ENCODE measurements at places on chromosomes 7 and 10.

DNA sequence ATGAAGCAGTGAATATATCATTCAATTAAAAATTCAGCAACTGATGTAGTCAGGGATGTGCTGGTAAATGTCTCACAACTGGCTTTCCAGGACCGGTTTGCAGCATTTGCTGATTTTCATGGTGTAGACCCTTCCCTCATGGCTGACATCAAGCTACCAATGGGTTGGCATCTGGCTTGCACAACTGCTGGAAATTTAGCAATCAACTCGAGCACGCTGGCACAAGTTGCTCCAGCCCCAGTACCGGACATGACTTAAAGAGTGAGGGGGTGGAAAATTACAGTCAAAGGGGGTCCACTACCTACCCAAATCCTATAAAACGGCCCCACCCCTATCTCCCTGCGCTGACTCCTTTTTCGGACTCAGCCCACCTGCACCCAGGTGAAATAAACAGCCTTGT lies 198.4 kb upstream of the NRP1 start:
- DNase-seq: no peak

- DNase-seq: no peak
Measured at GRCh38 chr7:128115336-128115820, 84.1 kb upstream of the LRRC4 start.

DNA sequence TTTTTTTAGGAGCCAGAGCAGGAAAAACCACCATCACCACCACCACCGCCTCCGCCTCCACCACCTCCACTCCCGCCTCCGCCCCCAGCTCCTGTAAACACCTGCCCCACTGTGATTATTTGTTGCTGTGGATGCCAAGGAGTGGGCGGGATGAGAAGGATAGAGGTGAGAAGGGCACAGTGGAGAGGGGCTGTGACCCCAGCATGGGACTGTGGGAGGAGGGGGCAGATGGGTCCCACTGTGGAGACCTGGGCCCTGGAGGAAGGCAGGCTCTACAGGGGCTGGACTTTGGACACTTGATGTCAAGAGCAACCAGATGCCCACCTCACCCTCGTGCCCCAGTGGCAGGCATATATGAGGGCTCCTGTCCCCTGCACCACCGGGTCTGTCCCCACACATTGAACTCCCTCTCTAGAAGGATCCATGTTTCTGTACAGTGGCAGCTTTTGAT lies 24.7 kb downstream of the ANTXRL start:
- no peak for DNase-seq

- no peak for DNase-seq
Measured at GRCh38 chr7:158357898-158358821, 229.5 kb downstream of the PTPRN2 start.

- no peak for DNase-seq
Measured at GRCh38 chr7:77441046-77441445, 24.9 kb upstream of the GSAP start.

GRCh38 chr10:46516660-46517416 lies 39.6 kb downstream of the GPRIN2 start:
- DNase-seq: peak; percentile 89

GRCh38 chr7:95798401-95798930 lies 26.1 kb downstream of the DYNC1I1 start:
- no peak for DNase-seq

GRCh38 chr7:34177476-34177875 lies 272.1 kb downstream of the BMPER start:
- DNase-seq: no peak

- peak; percentile 70 for DNase-seq
Measured at GRCh38 chr7:102992938-102993717, 80.3 kb downstream of the LRRC17 start.

DNA sequence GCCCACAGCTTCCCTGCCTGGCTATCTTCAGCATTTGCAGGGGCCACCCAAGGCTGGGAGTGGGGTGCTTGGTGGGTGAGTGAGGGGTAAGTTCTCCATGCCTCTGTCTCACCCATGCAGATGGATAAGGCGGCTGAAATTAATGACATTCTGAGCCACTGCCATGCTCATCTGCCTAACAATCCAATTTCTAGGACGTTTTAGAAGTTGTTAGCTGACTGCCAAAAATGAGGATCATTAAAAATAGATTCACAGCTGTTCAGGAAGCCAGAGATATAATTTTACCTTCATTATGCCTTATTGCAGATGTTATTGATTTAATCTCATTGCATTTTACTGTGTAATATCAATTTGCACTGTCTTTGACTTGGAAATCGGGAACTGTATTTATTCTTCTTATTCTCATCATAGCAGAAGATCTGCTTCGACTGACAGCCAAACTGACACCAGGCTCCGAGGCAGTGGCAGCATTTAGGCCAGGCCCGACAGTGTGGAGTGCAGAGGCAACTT lies 334.4 kb upstream of the NPVF start:
- no peak for DNase-seq

DNA sequence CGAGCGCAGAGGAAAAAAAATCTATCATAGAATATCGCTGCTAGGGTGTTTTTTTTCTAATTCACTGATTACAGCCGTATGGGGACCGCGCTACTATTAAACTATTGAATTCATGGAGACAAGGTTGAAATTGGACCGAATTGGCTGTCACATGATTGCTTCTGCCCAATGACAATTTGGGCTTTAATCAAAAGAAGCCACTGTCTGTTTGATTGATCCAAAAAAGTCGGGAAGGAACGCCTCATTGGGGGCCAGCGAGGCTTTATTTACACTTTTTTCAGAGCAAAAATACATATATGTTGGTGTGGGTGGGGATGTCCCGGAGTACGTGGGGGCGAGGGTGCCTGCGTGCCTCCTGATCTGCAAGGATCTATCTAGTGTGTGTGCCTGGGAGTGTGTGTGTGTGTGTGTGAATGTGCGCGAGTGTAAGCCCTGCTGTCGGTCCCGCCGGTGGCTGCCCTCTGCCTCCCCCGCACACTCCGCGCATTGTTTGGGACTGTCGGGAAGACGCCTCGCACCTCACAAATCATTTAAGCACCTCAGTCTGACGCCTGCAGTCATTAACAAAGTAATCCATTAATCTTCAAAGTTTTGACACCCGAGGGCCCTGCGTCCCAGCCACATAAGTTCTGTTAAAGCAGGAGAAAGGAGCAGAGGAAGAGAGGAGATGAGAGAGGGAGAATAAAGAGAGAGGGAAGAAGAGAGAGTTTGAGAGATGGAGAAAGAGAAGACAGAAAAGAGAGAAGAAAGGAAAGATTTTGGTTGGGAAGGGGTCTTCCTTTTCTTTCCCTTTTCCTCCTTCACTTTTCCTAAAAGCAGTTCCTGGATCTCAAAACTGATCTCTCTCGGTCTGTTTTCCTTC lies at the start of gene HOXA2:
Gene HOXA2 (minus strand): TSS at position 103 of the 862 bp plus-strand sequence. CDS start 183 bp downstream, outside the sequence.
- no peak for DNase-seq

- DNase-seq: peak; percentile 96
Measured at GRCh38 chr10:4947635-4948596, 15.3 kb upstream of the AKR1C1 start.

DNA sequence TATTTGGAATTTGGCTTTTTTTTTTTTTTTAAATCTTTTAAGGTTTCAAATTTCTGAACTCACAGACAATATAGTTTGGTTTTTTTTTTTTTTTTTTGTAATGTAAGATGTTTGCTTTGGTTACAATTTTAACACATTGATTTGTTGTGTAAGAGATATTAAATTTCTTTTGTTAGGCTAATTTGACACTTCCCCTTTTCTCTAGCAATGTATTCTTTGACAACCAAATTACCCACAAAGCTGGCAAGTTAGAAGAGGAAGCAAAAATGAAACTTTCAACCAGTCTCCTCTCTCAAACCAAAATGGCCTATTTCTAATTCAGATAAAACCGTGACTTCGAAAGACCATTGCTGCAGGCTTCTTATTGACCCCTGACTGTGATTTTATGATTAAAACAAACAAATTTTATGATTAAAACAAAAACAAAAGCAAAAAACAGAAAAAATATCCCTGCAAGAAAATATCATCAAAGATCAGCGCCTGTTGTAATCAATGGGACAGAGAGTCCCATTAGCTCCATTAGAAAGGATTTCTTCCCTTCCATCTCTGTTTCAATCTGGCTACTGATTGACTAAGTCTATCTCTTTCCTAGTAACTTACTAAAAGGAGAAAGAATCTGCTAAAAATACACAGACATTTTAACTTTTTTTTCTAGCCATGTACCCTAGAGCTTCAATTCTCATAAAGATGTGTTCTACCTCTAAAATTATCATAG lies 489.2 kb downstream of the MDFIC start:
- DNase-seq: no peak

- no peak for DNase-seq
Measured at GRCh38 chr10:104622598-104623209, 18.4 kb upstream of the SORCS3 start.

DNA sequence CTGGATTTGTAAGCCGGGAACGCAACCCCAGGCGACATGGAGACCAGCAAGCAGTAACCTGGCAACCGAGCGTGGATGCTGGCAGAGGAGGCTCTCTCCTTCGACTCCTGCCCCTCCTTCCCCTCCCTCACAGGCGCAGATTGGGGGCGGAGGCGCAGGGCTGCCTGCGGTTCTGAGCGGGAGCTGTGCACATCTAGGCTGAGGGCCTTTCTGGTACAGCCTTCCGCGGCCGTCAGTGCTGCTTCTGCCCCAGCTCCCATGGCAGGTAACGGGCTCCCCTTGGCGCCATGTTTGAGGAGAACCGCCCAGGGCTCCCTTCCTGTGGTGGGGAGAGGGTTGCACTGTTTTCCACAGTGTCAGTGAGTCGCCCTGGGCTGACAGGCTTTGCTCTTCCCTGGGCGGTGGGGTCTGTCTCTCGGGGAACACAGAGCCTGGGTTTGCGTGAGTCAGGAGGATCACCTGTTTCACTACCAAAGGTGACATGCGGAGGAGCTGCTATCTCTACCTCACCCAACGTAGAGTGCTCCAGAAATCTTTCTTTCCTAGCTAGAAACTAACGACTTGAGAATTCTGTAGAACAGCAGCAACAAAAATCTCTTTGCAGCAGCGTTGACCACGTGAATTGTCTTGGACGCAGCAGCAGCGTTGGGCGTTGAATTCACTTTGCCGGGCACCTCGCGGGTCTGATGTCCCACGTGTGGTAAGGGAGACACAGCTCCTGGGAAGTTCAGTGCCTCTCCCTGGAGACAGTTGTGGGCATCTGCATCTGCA lies 154.8 kb upstream of the COBL start:
- no peak for DNase-seq

- peak; percentile 41 for DNase-seq
Measured at GRCh38 chr7:140726281-140726680, 29.8 kb downstream of the NDUFB2 start.

- DNase-seq: no peak
Measured at GRCh38 chr7:148402159-148402558, 188.4 kb upstream of the C7orf33 start.

DNA sequence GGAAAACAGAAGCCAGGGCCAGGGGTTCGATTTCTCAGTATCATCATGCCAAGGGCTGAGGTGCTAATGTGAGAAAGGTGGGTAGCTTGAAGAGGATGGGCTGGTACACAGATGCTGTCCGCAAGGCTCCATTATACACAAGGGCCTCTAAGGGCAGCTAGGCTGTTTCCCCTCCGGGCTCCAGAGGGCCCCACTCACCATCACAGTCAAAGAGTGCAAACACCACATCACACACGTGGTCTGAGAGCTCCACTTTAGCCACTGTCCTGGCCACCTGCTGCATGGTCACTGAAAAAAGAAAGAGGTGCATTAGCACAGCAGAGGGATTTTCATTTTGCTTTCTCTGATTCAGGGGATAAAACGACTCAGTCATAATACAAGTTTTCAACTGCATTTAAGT lies 20.9 kb upstream of the DNAJB12 start:
- DNase-seq: no peak

DNA sequence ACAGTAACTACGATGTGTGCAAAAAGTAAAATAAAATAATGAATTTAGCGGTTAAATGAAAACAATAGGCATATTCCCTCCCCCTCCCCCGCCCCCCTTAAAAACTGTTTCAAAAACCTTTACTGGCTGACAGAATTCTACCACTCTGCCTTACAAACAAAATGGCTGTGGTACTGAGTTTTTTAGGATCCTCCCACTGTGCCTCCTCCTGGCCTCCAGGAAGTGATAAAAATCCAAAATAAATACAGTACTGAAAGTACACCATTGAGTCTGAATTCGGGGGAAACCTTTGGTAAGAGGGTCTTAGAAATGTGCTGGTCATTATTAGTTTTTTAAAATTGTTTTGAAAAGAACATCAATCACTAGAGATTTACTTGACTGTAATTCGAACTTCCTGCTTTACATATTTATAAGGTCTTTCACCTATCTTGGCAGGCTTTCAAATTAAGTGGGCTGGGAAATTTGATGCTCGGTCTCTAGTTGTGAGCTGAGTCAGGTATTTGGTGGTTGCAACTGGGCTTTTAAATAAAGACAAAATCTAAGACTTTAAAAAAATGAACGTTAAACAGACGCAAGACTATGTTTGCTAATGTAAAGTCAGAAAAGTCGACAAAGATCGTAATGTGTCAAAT lies 32.5 kb upstream of the EPC1 start:
- DNase-seq: peak; percentile 94

- no peak for DNase-seq
Measured at GRCh38 chr10:49781247-49781646, 19.1 kb upstream of the OGDHL start.

DNA sequence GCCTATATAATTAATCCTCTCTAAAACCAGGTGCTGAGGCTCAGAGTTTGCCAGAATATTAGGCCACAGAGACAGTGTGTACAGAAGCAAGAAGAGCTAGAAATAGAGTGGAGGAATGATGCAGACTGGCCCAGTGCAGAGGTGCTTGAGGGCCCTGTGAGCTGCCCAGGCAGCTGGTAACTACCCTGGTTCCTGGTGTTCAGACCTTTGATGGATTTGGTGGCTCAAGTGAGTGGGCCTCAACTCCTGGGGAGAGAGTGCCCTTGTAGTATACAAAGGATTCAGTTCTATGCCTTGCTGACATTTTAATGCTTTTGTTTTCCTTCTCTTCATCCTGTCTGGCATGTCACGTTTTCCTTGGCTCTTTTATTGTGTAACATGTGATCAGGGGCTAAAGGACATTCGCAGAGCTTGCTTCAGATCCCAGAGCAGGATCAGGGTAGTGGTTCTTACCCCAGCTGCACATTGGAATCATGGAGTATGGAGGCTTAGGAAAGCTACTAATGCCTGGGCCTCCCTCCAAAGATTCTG lies 20.0 kb downstream of the LRRC4 start:
- no peak for DNase-seq

DNA sequence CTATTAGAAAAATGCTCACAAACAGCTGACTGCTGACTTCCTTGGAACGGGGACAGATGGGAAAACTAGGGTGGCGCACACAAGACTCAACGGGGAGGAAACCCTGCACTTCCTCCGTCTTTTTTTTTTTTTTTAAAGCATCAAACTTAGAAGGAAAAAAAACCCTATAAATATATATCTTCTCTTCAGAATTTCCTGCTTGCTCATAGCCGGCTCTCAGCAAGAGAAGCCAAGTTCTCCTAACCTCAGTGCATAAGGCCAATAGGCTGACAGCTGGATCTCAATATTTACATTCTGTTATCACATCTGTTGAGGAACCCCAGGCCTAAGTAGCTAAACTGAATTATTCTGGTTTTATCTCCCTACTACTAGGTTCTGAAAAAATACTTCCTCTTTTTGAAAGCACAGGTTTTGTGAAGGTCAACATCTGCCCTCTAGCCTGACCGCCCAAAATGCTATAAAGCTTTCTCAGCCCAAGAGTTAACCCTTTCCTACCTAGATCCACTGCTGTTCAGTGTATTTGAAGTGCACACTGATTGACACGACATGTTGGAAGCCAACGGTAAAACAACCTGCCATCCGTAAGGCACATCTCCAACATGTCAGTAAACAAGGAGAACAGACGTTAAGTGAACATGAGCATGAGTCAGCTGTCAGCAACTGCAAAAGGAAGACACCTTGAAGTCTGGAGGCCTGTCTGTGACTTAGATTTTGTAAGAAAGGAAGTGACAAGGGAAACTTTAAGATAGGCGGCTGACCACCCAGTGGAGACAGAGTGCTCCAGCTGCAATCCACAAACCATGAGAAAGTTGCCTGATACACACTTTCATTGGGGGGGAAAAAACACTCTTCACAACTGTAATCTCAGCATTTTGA lies 83.8 kb downstream of the EBLN1 start:
- DNase-seq: no peak

Measured in kidney glomerular epithelial cell (primary cell).